ENCODE measurements at places on chromosomes 3 and 15. TPM values are rescaled to one million over a fixed set of nuclear protein-coding genes. Genes with fewer than 3 reads are reported as not detected.

- H3K4me1 ChIP-seq = no peaks in the 10 kb centered on the region
- no peak for DNase-seq
- H3K27ac ChIP-seq = no peak overlapping the region
Observed at GRCh38 chr3:182902236-182902635, 78.1 kb downstream of the DCUN1D1 start.

Gene C2CD4A
- total RNA-seq = not detected

Gene CDC25A
- 7.1 TPM for total RNA-seq

- H3K4me1 ChIP-seq = peaks cover 42% of the 10 kb centered on the region
- H3K4me3 ChIP-seq = no peak overlapping the region
- H3K27me3 ChIP-seq = no peaks in the 10 kb centered on the region
- peak overlapping the region; percentile 84 for H3K27ac ChIP-seq
- peaks cover 50% of the 10 kb centered on the region for H3K36me3 ChIP-seq
Observed at GRCh38 chr3:52053307-52054304, 2.8 kb downstream of the DUSP7 start.

DNA sequence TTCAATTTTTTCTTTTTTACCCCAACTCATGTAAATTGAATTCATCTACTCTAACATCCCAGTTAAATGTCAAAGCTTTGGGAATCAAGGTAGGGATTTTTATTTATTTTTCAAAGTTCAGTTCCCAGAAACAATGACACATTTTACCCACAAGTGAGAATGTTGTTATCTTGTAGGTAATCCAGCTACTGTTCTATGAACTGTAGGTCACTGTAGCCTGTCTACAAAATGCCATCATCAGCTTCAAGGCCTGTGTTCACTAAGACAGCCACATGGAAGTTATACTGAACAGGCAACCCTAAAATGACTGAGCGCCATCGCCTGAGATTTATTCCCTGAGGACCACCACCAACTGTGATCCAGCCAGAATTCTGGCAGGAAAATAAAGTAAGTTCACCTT is 219.7 kb downstream of the FHIT start:
- H3K4me3 ChIP-seq = no peak overlapping the region
- no peak for DNase-seq
- no peaks in the 10 kb centered on the region for H3K4me1 ChIP-seq

Gene LPP
- 224 TPM for total RNA-seq

GRCh38 chr15:101068523-101068960 is 149.4 kb downstream of the LRRK1 start:
- H3K36me3 ChIP-seq = peaks cover 7% of the 10 kb centered on the region
- H3K4me1 ChIP-seq = no peaks in the 10 kb centered on the region
- H3K27me3 ChIP-seq = no peaks in the 10 kb centered on the region

- no peak overlapping the region for H3K27ac ChIP-seq
- no peaks in the 10 kb centered on the region for H3K27me3 ChIP-seq
- no peak overlapping the region for H3K4me3 ChIP-seq
Observed at GRCh38 chr3:127888156-127888555, 26.9 kb upstream of the KBTBD12 start.

GRCh38 chr15:29616512-29616911 is 205.8 kb downstream of the TJP1 start:
- DNase-seq = no peak
- H3K36me3 ChIP-seq = no peaks in the 10 kb centered on the region
- H3K27ac ChIP-seq = no peak overlapping the region

Gene TJP1
- 413 TPM for total RNA-seq

Gene SNUPN
- total RNA-seq = 27.4 TPM

Gene LIPH
- total RNA-seq = 0.20 TPM

GRCh38 chr3:5197022-5197421 is 9.5 kb downstream of the EDEM1 start:
- H3K4me3 ChIP-seq = no peak overlapping the region
- no peak overlapping the region for H3K27ac ChIP-seq
- peaks cover 55% of the 10 kb centered on the region for H3K4me1 ChIP-seq
- DNase-seq = no peak
- no peaks in the 10 kb centered on the region for H3K27me3 ChIP-seq

Gene CCR8
- not detected for total RNA-seq

- no peaks in the 10 kb centered on the region for H3K4me1 ChIP-seq
- H3K27me3 ChIP-seq = no peaks in the 10 kb centered on the region
- DNase-seq = no peak
- H3K27ac ChIP-seq = no peak overlapping the region
Observed at GRCh38 chr3:53196575-53197407, 35.8 kb downstream of the PRKCD start.

Gene SPINT1
- total RNA-seq = 5.4 TPM

- no peaks in the 10 kb centered on the region for H3K36me3 ChIP-seq
- no peaks in the 10 kb centered on the region for H3K4me1 ChIP-seq
- H3K27ac ChIP-seq = peak overlapping the region; percentile 44
- no peak for DNase-seq
- no peaks in the 10 kb centered on the region for H3K27me3 ChIP-seq
- no peak overlapping the region for H3K4me3 ChIP-seq
Observed at GRCh38 chr3:101195951-101196713, 124.2 kb downstream of the IMPG2 start.

- DNase-seq = no peak
- no peaks in the 10 kb centered on the region for H3K27me3 ChIP-seq
- H3K27ac ChIP-seq = no peak overlapping the region
- H3K4me3 ChIP-seq = no peak overlapping the region
- H3K36me3 ChIP-seq = no peaks in the 10 kb centered on the region
Observed at GRCh38 chr3:186046838-186047237, 62.1 kb downstream of the ETV5 start.

Gene OCA2
- not detected for total RNA-seq

GRCh38 chr15:65460741-65461347 is 38.1 kb upstream of the IGDCC4 start:
- peaks cover 15% of the 10 kb centered on the region for H3K36me3 ChIP-seq
- no peak for DNase-seq
- H3K4me3 ChIP-seq = no peak overlapping the region
- H3K4me1 ChIP-seq = no peaks in the 10 kb centered on the region

- H3K36me3 ChIP-seq = no peaks in the 10 kb centered on the region
- H3K4me3 ChIP-seq = no peak overlapping the region
- DNase-seq = no peak
- no peak overlapping the region for H3K27ac ChIP-seq
- no peaks in the 10 kb centered on the region for H3K4me1 ChIP-seq
Observed at GRCh38 chr3:153634683-153635082, 472.7 kb downstream of the RAP2B start.

DNA sequence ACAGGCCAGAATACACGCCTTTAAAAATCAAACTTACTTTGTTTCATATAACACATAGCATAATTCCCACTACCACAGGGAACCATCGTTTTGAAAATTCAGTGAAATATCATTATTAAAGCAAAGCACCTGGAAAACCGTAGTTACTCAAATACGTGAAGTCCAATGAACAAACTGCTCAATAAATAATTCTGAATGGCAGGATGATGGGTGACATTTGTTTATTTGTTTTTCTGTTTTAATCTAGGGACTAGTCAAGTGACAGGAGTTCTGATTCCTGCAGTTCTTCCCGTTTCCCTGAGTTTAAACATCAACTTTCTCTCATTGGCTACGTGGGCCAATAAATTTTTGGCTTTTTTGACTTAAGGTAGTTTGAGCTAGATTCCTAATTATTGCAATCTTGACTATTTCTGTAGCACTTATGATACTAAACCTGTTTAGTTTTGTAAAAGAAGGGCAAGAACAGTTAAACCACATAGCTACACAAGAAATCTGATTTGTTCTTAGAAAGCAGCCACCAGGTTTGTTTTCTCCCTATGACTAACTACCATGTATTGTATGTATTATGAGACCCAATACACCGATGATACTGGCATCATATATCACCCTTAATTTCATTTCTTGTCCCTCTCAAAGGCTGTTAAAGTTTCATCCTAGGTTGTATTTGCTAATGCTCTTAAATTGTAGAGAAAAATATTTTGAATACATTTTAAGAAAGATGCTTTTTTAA is 411.2 kb downstream of the SHQ1 start:
- no peaks in the 10 kb centered on the region for H3K36me3 ChIP-seq
- no peaks in the 10 kb centered on the region for H3K4me1 ChIP-seq
- H3K4me3 ChIP-seq = no peak overlapping the region

Gene TNNC1
- total RNA-seq = 235 TPM

- H3K27me3 ChIP-seq = no peaks in the 10 kb centered on the region
- no peak for DNase-seq
- H3K4me3 ChIP-seq = no peak overlapping the region
- H3K27ac ChIP-seq = no peak overlapping the region
- no peaks in the 10 kb centered on the region for H3K36me3 ChIP-seq
- H3K4me1 ChIP-seq = no peaks in the 10 kb centered on the region
Observed at GRCh38 chr3:100429187-100429716, 27.9 kb downstream of the LNP1 start.
